ENCODE measurements at places on chromosomes 11 and 22.

DNA sequence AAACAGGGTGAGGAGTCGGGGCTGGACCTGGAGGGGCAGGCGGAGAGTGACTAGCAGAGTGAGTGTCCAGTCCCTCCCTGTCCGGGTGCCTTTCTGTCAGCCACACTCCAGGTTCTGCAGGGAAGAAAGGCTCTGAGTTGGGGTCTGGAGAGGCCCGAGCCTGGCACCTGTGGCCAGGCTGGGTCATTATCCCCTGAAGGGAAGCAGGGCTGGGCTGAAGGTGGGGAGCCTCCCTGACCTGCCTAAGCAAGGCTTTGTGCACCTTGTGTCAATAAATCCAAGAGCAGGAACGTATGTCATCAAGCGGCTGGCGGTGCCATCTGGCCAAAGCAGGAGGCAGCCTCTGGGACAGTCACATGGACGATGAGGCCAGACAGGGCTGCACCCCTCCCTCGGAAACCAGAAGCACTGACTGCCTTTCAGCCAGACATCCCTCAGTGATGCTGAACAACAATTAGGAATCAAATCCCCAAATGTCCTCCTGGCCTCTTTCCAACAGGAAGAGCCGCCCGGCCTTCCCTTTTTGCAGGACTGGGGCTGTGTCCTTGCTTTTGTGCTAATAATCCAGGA is 73.9 kb upstream of the FGF3 start:
- no peak for DNase-seq

GRCh38 chr11:96459751-96460150 is 69.9 kb downstream of the JRKL start:
- DNase-seq: no peak

DNA sequence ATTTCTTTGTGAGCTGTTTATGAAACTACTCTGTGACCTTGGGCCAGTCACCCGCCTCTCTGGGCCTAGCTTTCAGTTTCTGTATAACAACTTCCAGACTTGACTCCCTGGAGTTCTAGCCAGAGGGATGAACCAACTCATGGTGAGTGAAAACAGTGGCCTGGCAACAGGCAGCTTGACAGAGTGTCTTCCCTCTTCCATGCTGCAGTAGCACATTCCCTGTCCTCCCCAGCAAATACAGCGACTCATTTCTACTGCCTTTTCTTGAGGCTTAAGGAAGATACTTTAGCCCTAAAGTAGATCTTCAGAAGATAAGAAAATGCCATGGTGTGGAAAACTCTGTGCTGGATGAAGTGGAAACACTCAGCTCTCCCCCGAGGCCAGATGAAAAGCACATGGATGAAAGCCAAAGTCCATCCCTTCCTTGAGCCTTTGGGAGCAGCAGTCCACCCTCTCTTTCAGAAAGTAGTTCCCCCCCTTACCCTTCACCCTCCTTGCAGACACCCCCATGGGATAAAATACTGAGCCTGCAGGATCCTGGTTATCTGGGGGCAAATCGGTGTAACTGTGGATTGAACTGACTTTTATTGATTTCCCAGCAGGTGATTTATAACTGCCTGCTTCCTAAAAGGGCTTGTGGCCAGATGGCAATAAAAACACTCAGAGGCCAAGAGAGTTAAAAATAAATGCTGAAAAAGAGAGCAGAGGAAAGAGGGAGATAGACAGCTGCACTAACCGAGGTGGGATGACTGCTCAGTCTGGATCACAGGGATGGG is 24.1 kb downstream of the IRAG1 start:
- DNase-seq: no peak

DNA sequence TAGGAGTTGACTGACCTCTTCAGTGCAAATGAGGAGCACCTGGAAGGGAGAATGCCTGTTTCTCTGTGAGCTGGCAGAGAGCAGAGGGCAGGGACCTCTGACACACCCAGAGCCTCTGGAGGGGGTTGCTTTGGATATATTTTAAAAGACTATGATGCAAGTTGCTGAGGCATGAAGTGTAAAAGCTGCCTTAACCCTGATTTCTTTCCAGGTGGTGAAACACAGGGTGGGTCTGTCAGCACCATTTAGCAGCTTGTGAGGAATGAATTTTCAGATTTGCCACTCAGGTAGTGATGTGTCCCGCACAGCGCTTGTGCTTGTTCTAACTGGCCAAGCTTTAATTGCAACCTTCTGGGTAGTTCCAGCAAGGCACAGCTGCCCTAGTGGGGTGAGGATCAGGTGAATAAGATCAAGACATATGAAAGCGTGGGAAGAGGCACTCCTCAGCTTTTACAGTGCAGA is 90.2 kb downstream of the SWAP70 start:
- no peak for DNase-seq

DNA sequence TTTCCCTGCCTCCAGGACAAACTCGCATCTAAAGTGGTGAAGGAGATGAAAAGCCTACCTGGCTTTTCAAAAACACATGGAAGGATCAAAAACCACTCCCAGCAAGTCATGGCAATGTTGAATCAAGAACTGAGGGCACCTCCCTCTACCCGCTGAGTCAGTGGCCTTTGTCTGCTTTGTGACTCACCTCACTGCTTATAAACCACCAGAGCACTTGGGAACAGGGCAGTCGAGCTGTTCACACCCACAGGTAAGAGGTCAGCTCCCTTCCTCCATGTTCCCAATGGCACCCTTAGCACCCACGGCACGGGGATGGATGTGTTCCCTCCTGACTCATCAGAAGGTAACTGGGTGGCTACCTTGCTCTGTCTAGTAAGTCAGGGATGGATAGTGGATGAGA is 21.7 kb downstream of the TENM4 start:
- no peak for DNase-seq

GRCh38 chr11:112565551-112565950 is 304.9 kb upstream of the PLET1 start:
- no peak for DNase-seq

- DNase-seq: no peak
These were observed 26.7 kb downstream of the ALKBH3 start for GRCh38 chr11:43907028-43907975.

DNA sequence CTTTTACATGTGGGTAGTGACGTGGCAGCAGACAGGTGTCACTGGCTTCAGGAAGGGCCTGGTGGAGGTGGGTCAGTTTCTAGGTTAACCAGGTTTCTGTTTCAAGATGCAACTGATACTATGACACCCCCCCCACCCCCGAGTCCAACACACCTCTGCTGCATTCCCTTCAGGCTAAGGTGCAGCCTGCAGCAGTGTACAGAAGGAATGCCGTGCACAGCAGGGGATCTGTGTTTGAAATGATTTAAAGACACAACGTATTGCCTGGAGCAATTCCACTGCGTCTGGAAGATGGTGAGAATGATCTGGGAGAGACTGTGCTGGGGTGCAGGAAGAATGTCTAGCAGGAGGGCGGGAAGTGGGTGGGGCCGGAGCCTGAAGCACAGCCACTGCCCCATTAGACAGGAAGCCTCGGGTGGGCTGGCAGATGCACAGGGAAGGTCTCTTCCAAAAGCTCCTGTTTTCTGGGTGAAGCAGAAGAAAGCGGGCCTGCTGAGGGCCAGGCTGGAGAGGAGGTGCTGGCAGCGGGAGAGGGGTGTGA is 11.9 kb upstream of the TESMIN start:
- DNase-seq: no peak

- no peak for DNase-seq
These were observed 53.8 kb upstream of the BIRC3 start for GRCh38 chr11:102263379-102264003.

DNA sequence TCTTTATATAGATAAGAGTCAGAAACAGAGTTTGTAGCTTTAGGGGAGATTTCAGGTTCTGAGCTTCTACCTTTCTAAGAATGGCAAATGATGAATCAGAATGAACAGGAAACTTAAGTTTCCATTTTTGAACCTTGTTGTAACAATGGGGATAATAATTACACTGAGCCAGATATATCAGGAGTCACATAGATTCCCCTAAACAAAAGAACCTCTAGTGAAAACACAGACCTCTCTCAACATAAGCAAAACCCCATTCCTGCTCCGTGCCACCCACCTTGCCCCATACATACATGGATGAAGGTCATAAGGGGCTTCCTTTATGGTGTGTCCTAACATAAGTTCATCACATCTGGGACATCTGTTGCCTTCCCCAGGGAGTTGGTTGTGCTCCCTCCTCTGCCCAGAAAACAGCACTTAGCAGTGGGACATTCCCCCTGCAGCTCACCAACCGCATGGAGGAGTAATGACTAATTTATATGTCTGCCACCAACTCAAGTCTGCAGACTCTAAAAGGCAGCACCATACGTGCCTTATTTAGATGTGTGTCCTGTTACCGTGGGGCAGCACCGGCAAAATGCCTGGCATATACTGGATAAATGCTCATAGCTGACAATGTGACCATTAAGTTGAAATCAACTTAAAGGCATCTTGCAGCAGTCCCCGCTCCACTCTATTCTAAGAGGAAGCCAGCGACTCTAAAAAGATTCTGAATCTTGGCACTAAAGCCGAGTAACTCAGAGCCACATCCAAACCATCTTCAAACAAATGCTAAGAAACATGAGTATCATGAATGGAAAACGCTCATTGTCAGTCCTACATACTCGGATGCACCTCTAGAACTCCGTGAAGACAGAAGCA is 8.0 kb downstream of the JAML start:
- DNase-seq: no peak

GRCh38 chr11:125341676-125342075 is 154.4 kb downstream of the FEZ1 start:
- no peak for DNase-seq

GRCh38 chr22:38802671-38803121 is 8.8 kb upstream of the DNAL4 start:
- DNase-seq: no peak

GRCh38 chr11:16806791-16807190 is 68.3 kb downstream of the C11orf58 start:
- DNase-seq: no peak

DNA sequence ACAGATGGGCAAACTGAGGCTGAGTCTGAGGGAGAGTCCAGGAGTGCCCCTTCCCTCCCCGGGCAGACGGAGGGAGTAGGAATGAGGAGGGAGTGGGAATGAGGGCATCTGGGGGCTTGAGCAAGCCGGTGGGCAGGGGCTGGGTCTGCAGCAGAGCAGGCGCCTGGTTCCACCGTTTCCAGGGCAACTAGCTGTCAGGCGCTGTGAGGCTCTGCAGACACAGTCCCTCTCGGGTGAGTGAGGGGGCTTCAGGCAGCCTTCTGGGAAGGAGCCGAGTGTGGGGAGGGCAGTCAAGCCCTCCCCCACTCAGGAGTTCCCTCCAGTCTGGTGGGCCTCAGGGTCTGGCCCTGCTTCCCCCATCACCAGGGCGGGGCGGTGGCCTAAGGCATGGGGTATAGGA is 19.0 kb downstream of the TMEM258 start:
- DNase-seq: no peak

DNA sequence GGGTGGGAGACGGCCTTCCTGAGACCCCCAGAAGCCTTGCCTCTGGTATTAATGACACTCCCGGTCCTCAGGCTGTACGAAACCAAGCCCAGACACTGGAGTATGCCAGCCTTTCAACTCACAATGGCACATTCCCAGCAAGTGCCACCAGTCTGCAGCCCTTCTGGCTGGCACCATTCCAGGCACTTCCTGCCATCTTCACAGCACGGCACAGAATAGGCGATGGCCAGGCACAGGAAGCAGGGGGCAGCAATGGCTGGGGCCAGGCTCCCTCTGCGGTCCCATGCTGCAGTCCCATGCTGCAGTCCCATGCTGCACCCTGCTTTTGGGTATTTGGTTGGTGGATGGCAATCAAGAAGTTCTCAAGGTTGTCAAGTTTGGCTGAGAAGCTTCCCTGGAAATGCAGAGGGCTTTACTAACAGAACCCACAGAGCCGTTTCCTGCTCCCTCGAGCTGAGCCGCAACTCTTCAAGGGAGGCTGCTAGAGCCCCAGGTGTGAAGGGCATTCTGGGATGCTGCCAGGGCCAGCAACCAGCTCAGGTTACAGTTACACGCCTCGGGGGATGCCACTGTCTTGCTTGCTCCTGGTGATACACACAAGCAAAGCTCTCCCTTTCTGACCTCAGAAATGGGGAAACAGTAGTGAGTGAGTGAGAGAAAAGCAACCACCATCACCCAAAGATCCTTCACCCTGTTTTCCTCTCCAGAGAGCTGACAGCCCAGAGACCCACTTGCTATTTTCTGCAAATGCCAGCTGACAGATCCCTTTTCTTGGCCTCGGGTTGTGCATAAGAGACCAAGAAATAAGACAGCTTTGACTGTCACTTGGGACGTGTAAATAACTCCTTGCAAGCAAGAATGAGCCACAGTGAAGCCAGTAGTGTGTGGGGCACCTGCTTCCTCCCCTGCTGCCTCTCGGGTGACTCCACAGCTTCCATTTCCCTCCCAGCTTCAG is 23.9 kb downstream of the LRFN4 start:
- no peak for DNase-seq

- no peak for DNase-seq
These were observed 498 bp downstream of the C2CD2L start for GRCh38 chr11:119107538-119108145.

DNA sequence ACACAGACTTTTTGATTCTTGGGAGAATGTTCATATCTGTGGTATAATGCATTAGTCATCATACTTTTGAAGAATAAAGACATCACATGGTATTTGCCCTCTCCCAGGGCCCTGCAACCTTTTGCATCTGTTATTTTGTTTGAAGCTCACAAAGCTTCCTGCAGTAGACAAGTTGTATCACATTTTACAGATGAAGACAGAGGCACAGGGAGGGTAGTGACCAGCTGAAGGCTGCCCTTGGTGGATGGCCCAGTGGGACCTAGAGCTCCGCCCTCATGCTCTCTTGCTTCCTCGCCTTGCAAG is 66.4 kb downstream of the UBASH3B start:
- DNase-seq: no peak

DNA sequence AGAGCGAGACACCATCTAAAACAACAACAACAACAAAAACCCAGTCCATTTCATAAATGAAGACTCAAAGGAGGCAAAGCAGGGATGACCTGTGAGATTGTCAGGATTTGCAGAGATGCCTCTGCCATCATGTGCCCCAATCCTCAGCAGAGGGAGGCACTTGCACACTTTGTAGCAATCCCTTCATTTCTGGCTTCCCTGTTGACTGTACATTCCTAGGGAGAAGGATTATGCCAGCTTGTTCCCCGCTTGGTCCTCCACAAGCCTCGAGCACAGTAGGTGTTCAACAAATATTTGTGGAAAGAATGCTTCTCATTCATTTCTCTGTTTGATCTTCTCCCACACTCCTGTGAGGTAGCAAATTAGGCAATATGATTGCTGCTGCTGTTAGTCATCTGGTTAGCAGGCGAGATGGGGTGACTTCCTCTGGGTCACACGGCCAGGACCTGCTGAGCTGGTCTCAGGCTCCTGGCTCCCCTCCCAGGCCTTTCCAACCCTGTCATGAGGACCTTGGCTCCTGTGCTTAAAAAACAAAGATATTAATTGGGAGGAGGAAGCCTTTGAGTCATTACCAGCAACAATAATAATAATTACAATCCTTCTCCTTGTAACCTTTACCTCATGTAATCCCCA is 34.1 kb downstream of the LIF start:
- DNase-seq: no peak
